ENCODE measurements at places on chromosomes 1 and 21. TPM values are rescaled to one million over a fixed set of nuclear protein-coding genes. Genes with fewer than 3 reads are reported as not detected.

TOMM40L gene
- 7.0 TPM for total RNA-seq

- H3K36me3 ChIP-seq: no peaks in the 10 kb centered on the region
- DNase-seq: no peak
- H3K4me1 ChIP-seq: no peaks in the 10 kb centered on the region
- H3K27ac ChIP-seq: no peak overlapping the region
- H3K27me3 ChIP-seq: no peaks in the 10 kb centered on the region
Measured at GRCh38 chr1:225611537-225612223, 41.2 kb downstream of the ENAH start.

SYNC gene
- total RNA-seq: 7.9 TPM

CACNA1S gene
- total RNA-seq: not detected

TEX38 gene
- 2.1 TPM for total RNA-seq

DNA sequence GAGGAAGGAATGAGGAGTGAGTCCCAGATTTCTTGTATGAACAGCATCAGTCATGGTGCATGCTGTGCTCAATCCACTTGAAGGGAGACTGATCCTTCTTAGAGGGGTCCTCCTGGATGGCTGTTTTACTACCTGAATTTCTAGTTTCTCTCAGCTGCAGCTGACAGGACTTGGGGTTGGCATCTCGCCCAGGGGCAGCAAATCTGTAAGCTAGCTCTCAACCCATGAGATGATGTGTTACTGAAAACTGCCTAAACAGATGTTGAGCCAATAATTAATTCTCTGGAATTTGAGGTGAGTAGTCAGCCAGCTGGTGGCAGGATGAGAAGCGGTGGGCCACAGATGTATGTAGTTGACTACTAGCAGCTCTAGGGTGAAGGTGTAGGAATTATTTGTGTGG lies 19.6 kb downstream of the BACH1 start:
- H3K4me1 ChIP-seq: peaks cover 29% of the 10 kb centered on the region
- H3K4me3 ChIP-seq: no peak overlapping the region
- peak; percentile 29 for DNase-seq
- H3K36me3 ChIP-seq: no peaks in the 10 kb centered on the region

DPM3 gene
- total RNA-seq: 60.4 TPM

GRCh38 chr21:43933199-43933598 lies 68.2 kb downstream of the AGPAT3 start:
- no peaks in the 10 kb centered on the region for H3K36me3 ChIP-seq
- peaks cover 46% of the 10 kb centered on the region for H3K4me1 ChIP-seq
- no peak overlapping the region for H3K27ac ChIP-seq
- DNase-seq: no peak
- H3K4me3 ChIP-seq: no peak overlapping the region

- DNase-seq: peak; percentile 10
- no peak within 1 kb of the TSS for H3K27ac ChIP-seq
- H3K4me1 ChIP-seq: peaks cover 7% of the 10 kb centered on the region
- no peak within 1 kb of the TSS for H3K4me3 ChIP-seq
Measured at GRCh38 chr1:74673351-74674111, at the start of gene ERICH3. ERICH3 (minus strand) TSS chr1:74673792; CDS start chr1:74673519, 273 bp downstream.

DNA sequence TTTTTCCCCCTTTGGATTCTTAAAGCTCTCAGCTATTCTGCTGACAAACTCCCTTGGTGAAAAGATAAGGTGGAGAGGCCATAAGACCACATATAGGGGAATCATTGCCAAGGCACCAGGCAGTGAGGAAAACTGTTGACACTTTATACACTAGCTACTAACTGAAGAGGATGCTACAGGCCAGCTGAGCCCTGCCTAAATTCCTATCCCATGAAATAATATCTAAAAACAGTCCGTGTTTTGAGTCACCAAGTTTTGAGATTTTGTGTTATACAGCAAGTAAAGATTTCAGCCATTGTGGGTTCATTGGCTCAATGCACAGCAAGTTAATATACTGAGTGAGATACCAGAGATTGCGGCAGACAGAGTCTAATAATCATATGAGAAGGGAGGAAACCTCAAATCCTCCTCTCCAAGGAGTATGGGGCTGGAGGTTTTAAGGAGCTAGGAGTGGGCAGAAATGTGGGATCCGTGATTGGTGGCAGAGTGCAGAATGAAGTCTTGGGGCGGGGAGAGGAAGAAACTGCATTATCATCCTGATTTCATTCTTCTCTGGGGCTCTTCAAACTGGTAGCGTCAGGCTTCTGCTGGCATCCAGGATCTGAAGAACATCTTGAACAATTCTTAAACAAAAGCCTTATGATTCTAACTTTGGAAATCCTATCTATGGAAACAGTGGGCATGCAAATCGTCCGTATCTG lies 9.2 kb downstream of the CLDN8 start:
- H3K4me1 ChIP-seq: no peaks in the 10 kb centered on the region
- no peak overlapping the region for H3K27ac ChIP-seq
- DNase-seq: no peak
- no peaks in the 10 kb centered on the region for H3K36me3 ChIP-seq
- H3K27me3 ChIP-seq: no peaks in the 10 kb centered on the region

DNA sequence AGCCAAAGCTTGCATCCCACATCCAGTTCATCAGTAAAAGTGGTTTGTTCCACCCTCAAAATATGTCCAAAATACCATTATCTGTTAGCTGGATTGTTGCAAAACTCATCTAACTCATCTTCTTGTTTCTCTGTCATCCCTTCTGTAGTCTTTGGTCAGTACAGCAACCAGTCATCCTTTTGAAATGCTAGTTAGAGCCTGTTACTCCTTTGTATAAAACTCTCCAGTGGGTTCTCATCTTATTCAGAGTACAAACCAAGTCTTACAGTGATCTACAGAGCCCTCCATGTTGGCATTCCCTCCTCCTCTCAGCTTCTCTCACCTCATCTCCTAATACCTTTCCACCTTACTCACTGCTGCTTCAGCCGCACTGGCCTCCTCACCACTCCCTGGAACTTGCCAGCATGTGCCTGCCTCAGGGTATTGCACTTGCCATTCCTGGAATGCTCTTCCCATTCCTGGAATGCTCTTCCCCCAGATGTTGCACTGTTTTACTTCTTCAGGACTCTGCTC lies 70.6 kb downstream of the LAMC1 start:
- no peaks in the 10 kb centered on the region for H3K27me3 ChIP-seq
- no peaks in the 10 kb centered on the region for H3K36me3 ChIP-seq
- peaks cover 50% of the 10 kb centered on the region for H3K4me1 ChIP-seq
- no peak overlapping the region for H3K27ac ChIP-seq

DNA sequence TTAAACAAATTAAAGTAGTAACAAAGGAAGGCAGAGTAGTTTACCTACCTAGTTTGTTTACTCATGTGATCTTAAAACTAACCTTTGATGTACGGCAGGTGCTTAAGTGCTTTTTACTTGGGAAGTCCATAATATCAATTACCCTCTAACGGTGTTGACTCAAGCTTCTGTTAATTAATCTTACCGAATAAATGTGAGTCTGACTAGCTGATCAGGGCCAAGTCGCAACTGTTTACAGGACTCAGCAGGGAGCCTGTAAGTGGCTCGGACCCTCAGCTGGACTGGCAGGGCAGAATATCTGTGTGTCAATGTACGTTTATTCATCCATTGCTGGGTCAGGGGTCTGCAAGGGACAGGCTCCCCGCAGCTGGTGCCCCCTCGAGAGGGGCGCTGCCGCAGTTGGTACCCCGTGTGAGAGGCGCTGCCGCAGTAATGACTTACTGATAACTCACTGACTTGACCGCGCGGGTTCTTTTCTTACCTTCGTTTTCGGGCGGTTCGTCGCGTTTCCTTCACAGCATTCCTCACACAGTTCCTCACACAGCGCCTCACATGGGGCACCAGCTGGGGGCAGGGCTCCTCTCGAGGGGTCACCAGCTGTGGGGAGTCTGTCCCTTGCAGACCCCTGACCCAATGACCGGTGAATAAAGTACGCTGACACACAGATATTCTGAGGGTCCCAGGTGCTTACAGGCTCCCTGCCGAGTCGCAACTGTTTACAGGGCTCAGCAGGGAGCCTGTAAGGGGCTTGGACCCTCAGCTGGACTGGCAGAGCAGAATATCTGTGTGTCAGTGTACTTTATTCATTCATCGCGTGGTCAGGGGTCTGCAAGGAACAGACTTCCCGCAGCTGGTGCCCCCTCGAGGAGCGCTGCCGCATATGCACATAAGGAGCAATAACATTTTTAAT lies 3.0 kb downstream of the FMO1 start:
- no peaks in the 10 kb centered on the region for H3K27me3 ChIP-seq
- peak; percentile 6 for DNase-seq
- peak overlapping the region; percentile 17 for H3K27ac ChIP-seq

GRCh38 chr1:211344152-211344618 lies 17.6 kb downstream of the TRAF5 start:
- no peak overlapping the region for H3K27ac ChIP-seq
- no peaks in the 10 kb centered on the region for H3K4me1 ChIP-seq
- H3K27me3 ChIP-seq: no peaks in the 10 kb centered on the region

AHCTF1 gene
- 36.5 TPM for total RNA-seq

GRCh38 chr1:24857507-24858133 lies 72.5 kb downstream of the RUNX3 start:
- no peak for DNase-seq
- no peaks in the 10 kb centered on the region for H3K27me3 ChIP-seq
- no peak overlapping the region for H3K27ac ChIP-seq
- no peak overlapping the region for H3K4me3 ChIP-seq
- H3K4me1 ChIP-seq: peaks cover 11% of the 10 kb centered on the region

GFI1 gene
- 0.27 TPM for total RNA-seq

GRCh38 chr1:113534130-113534817 lies 144.0 kb downstream of the MAGI3 start:
- H3K36me3 ChIP-seq: no peaks in the 10 kb centered on the region
- H3K27me3 ChIP-seq: no peaks in the 10 kb centered on the region
- DNase-seq: no peak
- no peak overlapping the region for H3K27ac ChIP-seq
- no peak overlapping the region for H3K4me3 ChIP-seq
- peaks cover 14% of the 10 kb centered on the region for H3K4me1 ChIP-seq

- peak; percentile 61 for DNase-seq
- H3K27me3 ChIP-seq: no peaks in the 10 kb centered on the region
- H3K4me3 ChIP-seq: no peak overlapping the region
- peaks cover 32% of the 10 kb centered on the region for H3K4me1 ChIP-seq
Measured at GRCh38 chr1:93694819-93695218, 13.2 kb upstream of the BCAR3 start.

DNA sequence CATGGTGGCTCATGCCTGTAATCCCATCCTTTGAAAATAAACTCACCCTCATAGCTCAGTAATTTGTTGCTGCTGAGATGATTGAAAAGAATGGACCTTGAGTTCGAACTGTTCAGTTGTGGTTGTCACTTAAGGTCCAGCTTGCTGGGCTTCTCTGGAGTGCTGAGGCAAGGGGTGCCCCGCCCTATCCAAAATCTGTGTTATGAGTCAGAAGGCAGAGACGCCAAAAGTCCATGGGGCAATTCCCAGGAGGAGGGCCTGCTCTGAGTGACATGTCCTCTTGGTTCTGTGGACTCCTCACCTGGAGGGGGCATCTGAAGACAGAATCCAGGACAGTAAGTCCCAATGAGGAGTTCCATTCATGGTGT lies 64.8 kb downstream of the MYOM3 start:
- peaks cover 18% of the 10 kb centered on the region for H3K4me1 ChIP-seq
- DNase-seq: no peak
- no peak overlapping the region for H3K27ac ChIP-seq
- H3K36me3 ChIP-seq: no peaks in the 10 kb centered on the region

DNA sequence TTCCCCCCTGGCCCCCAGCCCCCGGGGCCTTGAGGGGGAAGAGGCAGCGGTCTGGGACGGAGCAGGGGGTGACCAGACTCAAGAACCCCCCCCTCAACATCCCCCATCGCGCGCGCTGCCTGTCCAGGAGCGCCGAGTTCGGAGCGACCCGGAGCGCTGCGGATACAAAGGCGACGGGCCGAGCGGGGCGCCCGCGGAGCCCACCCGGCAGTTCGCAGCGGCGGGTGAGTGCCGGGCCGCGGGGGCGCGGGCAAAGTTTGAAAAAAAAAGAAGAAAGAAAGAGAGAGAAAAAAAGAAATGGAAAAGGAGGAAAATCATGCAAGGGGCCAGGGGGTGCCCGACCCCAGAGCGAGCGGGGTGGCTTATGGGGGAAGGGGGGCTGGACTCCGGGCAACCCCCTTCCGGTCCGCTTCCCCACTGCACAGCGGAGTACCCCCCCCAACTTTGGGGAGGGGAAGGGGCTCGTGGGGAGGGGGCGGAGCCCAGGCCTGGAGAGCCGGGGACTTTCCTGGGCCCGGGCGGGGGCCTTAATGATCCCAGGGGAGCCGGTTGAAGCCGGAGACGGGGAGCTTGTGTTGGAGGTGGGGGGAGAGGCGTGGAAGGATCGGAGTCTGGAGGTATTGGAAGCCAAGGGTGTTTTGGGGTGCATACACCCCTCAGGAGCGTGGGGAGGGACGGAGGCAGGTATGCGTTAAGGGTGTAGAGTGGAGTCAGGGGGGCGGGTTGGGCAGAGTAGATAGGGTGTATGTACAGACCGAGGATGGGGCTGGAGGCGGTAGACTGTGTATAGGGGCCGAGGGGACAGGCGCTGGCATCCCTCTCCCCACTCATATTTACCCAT lies 502 bp downstream of the VANGL2 start:
- peak; percentile 45 for DNase-seq
- H3K4me3 ChIP-seq: peak overlapping the region; percentile 82
- no peaks in the 10 kb centered on the region for H3K27me3 ChIP-seq
- H3K36me3 ChIP-seq: no peaks in the 10 kb centered on the region
- peaks cover 30% of the 10 kb centered on the region for H3K4me1 ChIP-seq

DNA sequence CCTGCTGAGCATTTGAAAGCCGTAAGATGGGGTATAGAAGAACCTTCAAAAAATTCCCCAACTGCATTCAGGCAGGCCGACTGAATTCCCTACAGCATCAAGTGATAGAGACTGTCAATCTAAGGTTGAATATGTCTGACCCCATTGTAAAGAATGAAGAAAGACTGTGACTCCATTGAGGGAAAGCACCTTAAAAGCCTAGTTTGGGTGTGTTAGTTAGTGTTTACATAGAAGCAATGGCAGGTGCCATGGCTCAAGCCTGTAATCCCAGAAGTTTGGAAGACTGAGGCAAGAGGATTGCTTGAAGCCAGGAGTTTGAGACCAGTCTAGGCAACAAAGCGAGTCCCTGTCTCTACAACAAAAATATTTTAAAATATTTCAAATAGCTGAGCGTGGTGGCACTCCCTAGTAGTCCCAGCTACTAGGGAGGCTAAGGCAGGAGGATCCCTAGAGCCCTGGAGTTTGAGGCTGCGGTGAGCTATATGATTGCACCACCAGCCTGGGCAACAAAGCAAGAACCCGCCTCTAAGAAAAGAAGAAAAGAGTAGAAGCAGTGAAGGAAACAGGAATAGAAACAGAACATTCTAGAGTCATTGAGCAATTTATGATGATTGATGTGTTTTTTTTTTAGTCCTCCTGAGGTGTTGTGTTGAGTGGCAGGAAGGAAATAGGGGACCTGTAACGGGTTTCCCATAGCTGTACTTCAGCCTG lies 15.4 kb downstream of the POLR3GL start:
- no peaks in the 10 kb centered on the region for H3K27me3 ChIP-seq
- DNase-seq: no peak
- peak overlapping the region; percentile 91 for H3K27ac ChIP-seq
- no peaks in the 10 kb centered on the region for H3K36me3 ChIP-seq

Data from thyroid gland (tissue), 4 donors.